ENCODE measurements at places on chromosomes 5 and 9.

DNA sequence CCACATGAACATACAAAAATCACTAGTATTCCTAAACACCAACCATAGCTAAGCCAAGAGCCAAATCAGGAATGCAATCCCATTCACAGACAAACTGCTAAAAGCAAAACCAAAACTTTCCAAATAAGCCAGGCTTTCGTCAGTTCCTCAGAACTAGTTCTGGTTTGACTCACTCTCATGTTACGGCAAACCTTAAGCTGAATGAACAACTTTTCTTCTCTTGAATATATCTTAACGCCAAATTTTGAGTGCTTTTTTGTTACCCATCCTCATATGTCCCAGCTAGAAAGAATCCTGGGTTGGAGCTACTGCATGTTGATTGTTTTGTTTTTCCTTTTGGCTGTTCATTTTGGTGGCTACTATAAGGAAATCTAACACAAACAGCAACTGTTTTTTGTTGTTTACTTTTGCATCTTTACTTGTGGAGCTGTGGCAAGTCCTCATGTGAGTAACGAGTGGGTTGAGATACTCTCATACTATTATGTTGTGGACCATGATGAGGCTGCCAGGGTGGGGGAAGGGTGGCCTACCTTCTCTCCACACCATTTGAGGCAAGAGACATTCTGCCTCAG lies at the start of gene PDCD1LG2:
PDCD1LG2 (plus strand) TSS at position 172 of the 572 bp plus-strand sequence. CDS start 12,016 bp downstream, outside the sequence.
- DNase-seq: no peak

DNA sequence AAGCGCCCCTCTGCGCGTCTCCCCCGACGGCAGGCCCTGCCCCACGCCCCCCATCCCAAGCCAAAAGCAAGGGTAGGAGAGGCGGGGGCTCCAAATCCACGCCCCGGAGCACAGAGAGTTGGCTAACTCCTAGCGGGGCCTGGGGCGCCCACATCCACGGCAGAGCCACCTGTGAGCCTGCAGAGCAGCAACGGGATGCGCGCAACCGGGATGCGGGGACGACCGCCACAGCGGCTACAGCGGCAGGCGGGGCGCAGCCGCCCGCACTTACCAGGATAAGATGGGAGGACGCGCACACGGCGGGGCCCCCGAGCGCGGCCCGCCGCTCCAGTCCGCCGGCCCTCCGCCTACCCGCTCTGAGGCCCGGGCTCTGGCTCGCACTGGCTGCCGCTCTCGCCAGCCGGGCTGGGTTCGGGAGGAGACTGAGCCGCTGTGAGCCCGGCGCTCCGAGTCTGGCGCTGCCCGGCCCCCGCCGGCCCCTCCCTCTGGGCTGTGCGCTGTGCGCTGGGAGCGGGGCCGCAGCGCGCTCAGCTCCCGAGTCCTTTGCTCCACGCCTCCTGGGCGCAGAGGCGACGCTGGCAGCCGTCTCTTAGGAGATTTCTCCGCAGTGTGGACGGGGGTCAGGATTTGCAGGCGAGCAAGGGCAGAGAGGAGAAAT lies at the start of gene SLC24A2:
SLC24A2 (minus strand) TSS at position 424 of the 658 bp plus-strand sequence.
- no peak for DNase-seq

DNA sequence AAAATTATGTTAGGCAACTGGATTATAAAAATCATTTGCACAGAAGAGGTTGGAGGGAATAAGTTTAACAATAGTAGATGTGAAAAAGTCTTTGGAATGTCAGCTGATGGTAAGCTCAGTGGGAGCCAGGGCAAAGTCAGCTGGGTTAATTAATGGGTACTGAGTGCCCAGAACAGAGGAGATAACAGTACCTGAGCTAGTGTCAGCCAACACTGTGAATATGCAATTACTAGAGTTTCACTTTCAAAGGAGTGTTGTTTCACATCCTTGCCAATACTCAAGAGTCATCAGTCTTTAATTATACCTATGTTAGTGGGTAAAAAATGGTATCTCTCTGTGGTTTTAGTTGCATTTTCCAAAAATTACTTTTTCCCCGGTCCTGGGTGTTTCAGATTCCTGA lies 135.1 kb downstream of the KIF4B start:
- no peak for DNase-seq

DNA sequence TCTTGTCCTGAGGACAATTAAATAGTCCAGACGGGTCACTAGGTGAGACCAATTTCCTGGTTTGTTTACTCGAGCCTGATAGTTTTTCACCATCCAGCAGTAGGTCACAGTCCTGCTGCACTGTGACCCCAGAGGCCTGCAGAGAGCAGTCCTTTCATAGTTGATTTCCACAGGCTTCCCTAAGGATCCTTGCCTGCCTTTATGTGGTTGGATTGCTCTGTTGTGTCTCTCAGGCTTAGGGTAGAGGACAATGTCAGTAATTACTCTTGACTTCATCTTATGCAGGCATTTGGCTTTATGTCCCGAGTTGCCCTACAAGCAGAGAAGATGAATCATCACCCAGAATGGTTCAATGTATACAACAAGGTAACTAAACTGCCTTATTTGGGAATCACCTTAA lies 9.0 kb upstream of the CATSPER3 start:
- no peak for DNase-seq

GRCh38 chr9:91760906-91761305 lies 189.1 kb downstream of the ROR2 start:
- DNase-seq: no peak

GRCh38 chr5:155258161-155258560 lies 244.6 kb downstream of the KIF4B start:
- no peak for DNase-seq

- no peak for DNase-seq
Observed at GRCh38 chr9:16544842-16545241, 325.6 kb downstream of the BNC2 start.

DNA sequence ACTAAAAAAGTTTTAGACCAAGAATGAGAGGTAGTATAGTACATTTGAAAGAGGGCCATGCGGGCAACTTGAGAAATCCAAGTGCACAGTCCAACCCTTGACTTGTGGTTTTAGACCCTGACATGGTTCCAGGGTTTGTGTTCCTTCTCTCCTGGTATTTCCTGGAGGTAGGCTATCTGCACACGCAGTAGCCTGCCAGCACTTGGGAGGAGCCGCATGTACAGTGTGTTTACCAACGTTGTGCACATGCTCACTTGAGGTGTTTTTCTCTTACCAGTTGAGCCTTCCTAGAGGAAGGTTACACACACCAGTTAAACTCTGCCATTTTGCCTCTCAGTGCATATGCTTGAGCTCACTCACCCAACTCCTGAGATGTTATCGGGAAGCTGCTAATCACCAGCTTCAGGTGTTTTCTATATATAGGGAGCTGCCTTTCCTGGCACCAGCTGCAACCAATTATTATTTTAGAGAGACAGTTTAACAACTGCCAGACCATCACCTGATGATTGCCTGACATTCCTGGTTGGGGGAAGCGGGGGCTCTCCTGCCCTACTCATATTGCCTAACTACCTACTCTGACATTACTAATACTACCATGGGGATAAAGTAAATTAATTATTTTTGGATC lies 593.4 kb upstream of the TUSC1 start:
- no peak for DNase-seq

DNA sequence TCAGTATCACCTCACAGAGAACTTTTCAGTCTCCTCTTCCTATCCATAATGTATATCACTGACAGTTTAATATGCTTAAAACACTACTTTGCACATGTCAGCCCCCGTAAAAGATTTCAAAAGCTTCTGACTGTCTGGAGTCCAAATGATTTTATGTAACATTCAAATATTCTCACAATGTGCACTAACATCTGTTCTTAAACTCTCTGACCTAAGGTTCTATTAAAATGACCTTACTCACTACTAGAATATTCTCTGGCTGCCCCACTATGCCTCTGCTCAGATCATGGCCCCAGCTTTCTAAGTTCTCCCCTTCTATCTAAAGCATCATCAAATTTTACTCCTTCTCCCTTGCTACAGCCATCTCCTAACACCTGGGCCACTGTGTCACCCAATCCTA lies 52.5 kb downstream of the AP3B1 start:
- no peak for DNase-seq

GRCh38 chr5:74938250-74938933 lies 72.2 kb upstream of the FAM169A start:
- no peak for DNase-seq

DNA sequence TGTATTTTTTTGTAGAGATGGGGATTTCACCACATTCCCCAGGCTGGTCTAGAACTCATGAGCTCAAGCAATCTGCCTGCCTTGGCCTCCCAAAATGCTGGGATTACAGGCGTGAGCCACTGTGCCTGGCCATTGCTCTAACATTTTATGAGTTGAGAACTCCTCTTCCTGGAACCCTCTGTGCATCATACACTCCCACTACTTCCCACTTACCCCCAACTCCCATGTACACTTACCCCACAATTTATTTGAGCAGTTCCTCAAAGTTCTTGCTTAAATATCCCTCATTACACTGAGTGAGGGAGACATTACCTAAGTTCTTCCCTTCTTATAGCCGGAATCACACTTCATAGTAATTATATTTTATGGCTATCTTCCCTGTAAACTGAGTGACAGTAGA lies 42.9 kb upstream of the GALNT10 start:
- DNase-seq: no peak

DNA sequence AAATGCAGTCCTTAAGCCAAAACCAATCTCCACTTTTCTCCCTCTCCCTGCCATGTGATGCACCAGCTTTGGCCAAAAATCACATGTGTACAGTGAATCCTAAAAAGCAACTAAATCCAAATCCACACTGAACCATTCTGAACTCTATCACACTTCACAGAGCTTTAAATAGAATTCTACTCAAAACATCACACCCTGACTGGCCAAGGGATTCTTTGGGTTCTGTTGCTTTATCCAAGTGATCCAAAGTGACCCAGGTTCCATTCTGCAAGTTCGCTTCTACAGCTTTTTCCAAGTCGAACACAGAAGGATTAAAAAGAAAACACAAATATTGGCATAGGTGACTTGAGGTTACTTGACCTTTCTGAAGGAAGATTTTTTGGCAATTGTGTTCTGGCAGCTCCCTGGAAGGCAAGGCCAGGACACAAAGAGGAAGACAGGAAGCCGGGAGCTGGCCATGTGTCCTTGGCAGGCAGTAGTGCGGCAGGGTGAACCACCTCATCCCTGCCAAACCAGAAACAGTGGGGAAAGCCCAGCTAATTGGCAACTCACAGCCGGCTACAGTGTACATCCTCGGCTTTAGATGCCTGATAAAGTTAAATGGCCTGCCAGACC lies 115.0 kb downstream of the NFIB start:
- no peak for DNase-seq

GRCh38 chr9:132505991-132506655 lies 76.3 kb upstream of the BARHL1 start:
- no peak for DNase-seq

- DNase-seq: no peak
Observed at GRCh38 chr5:135353952-135354721, 44.9 kb downstream of the MACROH2A1 start.

DNA sequence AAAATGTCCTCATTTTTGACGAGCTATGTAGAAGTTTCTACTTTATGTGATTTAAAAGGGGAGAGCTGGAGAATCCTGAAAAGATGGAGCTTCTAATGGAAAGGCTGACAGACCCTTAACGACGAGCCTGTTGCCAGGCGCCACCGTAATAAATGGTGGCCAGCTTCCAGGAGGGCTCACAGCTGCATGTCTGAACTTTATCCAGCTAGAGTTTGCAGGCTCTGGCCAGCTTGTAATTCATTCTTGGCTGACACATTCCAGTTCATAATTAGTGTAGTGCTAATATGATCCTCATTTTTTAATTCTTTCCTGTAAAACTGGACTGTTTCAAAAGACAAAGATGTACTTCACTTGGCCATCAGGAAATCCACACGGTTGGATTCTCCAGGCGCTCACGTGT lies 246.7 kb downstream of the GAS1 start:
- no peak for DNase-seq

DNA sequence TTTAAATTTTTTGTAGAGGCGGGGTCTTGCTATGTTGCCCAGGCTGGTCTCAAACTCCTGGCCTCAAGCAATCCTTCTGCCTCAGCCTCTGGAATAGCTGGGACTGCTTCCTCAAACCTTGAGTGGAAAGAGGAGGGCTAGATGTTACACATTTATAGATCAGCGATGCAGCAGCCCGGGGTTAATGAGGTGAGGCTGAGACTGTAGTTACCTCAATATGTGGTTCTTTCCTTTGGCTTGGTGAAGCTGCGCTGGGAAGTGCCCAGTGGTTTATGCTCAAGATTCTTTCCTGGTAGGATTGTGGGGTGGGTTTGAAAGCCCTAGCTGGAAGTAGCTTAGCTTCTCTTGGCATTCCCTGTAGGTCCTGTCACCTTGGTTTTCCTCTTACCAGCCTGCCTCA lies 22.5 kb downstream of the ZNF618 start:
- DNase-seq: no peak

- DNase-seq: no peak
Observed at GRCh38 chr5:157511651-157512644, 51.9 kb downstream of the NIPAL4 start.

DNA sequence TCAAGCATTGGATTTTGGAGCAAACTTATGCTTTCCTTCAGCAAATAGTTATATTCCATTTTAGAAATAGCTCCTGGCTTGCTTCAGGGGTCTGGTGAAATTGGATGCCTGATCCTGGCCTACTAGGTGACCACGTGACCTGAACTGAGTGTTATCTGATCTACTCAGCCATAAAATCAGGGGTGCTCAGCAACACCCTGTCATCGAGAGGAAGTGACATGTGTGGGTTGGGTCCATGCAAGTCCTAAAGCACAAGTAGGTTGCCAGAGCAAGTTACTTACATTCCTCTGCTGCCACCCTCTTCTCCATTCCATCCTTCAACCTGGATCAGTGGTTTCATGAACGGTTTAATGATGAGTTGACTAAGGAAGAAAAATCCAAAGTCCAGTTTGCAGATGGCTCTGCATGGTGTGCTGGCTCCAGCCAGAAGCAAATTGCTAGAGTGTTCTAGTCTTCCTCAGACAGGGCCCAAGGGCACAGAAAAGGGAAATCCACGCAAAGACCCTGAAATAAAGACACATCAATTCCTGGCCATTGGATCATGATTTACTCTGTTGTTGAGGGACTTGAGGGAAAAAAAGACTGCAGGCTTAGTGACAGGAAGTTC lies 2.8 kb upstream of the FAM193B start:
- no peak for DNase-seq

DNA sequence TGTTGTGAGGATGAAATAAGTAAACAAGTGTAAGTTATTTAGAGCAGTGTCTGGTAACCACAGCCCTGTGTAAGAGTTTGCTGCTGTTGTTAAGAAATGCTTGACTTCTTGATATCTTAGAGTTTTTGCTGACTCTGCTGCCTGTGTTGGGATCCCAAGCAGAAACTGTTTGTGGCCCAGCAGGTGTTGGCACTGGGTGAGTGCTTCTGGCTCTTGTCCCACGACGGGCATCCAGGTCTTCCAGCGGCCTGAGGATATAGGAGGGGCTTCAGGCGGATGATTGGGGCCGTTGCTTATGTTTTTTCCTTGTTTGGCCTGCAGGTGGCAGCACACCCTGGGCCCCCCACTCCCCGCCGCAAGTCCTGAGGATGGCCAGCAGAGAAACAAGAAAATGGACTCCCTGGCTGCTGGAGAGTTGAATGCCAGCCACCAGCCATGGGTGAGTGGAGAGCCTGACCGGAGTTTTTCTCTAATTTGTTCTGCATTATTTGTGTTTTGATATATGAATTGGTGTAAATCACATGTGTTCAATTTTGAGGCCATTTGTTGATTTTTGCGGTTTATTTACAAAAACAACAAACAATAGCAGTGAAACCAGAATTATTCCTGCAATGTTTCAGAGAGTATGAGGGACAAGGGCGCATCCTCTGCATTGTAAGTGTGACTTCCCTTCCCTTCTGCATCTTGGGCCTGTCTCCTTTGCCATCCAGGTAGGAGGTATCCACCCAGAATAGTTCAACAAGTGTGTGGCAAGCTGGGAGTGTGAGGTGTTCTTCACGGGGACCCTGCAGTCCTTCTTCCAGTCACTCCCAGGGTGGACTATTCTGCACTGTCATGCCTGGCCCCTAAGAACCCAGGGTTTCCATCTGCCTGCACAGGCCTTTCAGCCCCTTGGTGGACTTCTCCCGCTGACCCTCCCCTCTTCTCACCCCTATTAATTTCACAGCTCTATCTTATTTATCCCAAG lies 50.3 kb downstream of the SLC22A5 start:
- peak; percentile 58 for DNase-seq

Data from NCI-H187 (cell line).